ENCODE measurements at places on chromosomes 7 and 10.

DNA sequence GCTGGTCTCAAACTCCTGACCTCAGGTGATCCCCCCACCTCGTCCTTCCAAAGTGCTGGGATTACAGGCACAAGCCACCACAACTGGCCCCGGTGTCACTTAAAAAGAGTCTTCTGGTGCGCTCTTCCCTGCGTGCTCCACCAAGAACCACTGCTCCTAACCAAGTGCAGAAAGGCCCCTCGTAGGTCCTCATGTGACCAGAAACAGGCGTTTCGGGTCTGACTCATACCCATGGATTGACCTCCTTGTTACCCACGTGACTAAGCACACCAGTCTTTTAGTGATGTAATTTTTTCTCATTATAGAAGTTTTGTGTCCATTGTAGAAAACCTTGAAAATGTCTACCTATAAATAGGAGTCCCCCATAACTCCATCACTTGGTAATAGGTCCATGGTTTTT, 13.9 kb downstream of the FKBP6 start:
- DNase-seq, result no peak

DNA sequence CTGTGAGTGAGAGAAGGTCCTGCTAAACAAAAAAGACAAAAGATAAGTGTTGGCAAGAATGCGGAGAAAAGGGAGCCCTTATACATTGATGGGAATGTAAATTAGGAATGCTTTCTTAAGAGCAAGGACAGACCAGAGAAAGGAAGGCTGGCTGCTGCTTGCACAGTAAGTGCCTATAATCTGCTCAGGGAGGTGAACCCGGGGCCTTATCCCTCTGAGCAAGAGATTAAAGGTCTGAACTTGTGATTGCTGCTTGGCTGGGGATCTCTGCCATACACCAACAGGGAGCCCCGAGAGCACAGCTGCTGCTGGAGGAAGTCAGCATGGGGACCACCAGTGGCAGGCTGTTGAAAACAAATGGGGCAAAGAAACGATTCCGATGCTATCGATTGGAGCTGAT, 32.0 kb upstream of the CRTAC1 start:
- peak; percentile 38 for DNase-seq

DNA sequence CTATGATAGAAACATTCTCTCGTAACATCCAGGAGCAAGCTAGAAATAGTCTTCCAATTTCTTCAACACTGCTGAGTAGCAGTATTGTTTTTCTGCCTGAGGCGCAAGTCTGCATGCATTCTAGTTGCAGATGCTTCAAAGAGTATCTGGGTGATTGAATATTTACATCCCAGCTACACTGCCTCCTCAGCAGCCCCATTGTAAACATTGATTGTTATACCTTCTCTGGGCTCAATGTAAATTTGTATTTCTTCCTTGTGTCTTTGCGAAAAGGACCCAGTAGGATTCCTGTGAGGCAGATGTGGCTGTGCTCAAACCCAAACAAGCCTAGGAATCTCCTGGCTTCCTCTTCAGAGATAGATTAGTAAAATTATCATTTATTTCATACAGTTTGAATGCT, 320.7 kb downstream of the CDC14C start:
- no peak for DNase-seq

- DNase-seq, result no peak
These were observed 37.8 kb downstream of the GOLGA7B start for GRCh38 chr10:97887399-97887798.

DNA sequence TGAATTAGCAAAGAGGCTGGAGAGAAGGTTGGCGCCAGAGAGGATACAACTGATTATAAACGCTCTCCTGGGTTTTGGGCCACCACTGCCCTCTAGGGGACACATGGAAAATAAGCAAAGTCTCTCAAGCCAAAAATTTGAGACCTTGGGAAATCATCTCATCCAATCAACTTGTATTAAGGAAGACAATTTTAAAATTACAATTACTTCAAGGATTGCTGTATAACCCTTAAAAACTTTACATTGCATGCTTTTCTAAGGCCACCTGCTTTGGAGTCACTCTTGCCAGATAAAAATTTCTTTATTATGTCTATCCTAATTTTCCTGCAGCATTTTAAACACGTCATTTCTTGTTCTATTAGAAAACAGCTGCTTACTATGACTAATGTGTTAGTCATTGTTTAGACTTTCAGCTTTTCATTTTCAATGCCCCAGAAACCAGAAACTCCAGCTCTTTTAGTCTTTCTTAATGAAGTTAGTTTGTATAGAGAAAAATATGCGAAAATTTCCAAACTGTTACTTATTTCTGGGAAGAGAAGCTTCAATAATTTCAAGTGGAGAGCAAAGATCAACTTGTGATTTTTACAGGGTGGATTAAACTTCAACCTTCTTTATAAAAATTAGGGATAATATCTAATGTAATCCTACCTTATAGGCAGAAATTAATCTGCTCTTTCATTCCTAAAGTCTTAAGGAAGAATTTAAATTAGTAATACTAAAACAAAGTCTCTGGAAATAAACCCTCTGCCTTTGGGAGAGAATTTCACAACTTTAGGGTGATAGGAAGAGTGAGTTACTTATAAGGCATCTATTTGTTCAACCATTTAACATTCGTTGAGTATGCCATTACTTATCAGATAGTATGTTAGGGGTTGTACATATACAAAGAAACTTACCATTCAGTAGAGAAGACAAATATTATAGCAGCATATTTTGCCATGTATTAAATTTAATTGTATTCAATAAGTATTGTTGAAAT, 20.6 kb upstream of the RHOBTB1 start:
- DNase-seq, result peak; percentile 96

GRCh38 chr7:151431281-151431767, 8.6 kb downstream of the CRYGN start:
- no peak for DNase-seq

DNA sequence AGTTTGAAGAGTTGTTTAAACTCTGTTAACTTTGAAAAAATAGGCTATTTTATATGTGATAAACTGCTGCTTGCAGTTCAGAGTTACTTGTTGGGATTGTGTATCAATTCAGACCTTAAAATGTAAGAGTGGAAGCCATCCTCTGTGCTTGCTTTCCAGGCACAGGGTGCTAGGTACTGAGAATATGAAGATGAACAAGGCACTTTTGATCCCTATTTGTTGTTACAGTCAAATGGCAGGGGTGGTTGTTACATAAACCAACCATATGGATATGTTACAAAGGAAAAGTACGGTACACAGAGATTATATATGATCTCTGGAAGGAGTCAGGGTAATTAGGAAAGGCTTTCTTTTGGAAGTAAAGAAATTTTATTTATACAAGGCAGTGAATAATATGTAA, 63.8 kb downstream of the REEP3 start:
- no peak for DNase-seq

DNA sequence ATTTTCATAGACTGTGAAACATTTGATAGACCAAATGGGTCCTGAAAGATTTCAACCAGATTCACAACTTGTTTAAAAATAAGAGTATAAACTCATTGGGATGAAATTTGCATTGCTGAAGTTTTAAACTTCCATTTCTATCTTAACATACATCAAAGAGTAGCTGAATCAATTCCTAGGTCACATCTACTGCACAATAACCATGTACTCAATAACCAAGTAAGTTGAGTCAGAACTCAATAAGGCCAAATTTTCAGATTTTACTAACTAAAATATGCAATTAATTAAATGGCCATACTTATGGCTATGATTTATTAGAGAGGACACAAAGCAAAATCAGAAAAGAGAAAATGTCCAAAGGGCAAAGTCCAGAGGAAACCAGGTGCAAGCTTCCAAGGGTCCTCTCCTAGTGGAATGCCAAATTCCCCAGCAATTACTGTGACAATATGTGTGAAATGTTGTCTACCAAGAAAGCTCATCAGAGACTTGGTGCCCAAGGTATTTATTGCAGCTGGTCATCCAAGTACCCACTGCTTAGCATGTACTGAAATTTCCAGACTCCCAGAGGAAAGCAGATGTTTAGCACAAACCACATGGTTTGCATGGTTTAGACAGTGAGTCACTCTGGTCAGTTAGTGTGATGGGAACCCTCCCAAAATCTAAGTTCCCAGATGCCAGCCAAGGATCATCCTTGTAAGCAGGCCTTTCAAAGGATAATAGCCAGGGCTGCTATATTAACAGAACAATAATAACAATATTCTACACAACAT, 238.9 kb downstream of the IPMK start:
- DNase-seq, result no peak

DNA sequence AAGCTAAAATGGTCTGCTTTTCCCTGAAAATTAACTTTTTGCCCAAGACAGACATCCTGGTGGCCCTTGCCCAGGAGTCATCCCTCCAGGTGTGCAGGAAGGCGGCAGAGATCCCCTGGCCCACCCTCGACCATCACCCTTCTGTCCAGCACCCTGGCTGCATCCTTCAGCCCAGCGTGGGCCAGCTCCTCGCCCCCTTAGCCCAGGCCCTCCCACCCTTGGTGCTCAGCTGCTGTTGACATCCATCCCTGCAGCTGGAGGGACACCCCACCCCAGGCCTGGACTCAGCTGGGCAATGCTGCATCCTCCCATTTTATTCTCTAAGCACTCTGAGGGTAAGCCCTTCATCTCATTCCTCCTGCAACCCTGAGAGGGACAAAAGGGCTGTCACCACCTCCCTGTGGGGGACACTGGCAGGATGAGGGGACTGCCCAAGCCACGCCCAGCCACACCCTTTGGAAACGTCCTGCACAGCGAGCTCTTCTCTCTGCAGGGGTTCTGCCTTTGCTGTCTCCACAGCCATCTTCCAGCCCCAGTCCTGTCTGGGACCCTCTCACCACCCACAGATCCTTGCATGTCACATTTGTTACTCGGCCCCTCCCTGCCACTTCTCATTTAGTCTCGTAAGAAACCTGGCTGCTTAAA, 30.7 kb downstream of the EN2 start:
- DNase-seq, result no peak

- DNase-seq, result no peak
These were observed 8.9 kb downstream of the SEC31B start for GRCh38 chr10:100510533-100511308.

DNA sequence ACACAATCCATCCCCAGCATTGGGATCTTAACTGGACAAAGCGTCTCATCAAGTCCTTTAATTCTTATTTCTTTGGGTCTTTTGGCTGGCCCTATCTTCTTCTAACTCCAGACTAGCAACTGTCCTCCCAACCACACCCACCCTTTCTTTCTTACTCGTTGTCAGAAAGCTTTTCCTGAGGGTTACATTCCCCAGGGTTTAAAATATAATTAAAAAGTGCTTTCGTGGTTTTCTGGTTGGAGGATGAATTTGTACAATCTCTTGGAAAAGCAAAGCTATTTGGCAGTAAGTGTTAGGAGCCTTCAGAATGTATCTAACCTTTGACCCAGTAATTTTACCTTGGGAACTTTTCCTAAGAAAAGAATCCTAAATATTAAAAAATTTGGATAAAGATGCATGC, 10.4 kb upstream of the ITGB8 start:
- DNase-seq, result no peak

GRCh38 chr7:74405899-74406512, 47.7 kb upstream of the GTF2IRD1 start:
- DNase-seq, result no peak

DNA sequence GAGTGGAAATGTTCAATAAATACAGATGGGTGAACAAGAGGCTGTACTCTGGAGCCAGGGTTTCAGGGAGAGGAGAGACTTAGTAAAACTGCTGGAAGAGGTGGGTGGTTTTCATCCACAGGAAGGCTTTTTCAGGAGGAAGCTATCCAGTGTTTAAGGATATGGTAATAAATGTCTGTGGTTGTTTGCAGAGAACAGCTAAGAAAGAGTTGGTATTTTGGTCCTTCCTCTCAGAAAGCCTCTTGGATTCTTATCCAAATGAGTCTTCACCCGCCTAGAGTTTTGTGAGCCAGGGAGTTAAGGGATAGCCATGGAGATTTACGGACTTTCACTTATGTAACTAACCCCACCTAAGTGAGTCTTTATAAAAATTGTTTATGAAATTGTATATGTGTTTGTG, 95.7 kb downstream of the GNAI1 start:
- DNase-seq, result no peak

DNA sequence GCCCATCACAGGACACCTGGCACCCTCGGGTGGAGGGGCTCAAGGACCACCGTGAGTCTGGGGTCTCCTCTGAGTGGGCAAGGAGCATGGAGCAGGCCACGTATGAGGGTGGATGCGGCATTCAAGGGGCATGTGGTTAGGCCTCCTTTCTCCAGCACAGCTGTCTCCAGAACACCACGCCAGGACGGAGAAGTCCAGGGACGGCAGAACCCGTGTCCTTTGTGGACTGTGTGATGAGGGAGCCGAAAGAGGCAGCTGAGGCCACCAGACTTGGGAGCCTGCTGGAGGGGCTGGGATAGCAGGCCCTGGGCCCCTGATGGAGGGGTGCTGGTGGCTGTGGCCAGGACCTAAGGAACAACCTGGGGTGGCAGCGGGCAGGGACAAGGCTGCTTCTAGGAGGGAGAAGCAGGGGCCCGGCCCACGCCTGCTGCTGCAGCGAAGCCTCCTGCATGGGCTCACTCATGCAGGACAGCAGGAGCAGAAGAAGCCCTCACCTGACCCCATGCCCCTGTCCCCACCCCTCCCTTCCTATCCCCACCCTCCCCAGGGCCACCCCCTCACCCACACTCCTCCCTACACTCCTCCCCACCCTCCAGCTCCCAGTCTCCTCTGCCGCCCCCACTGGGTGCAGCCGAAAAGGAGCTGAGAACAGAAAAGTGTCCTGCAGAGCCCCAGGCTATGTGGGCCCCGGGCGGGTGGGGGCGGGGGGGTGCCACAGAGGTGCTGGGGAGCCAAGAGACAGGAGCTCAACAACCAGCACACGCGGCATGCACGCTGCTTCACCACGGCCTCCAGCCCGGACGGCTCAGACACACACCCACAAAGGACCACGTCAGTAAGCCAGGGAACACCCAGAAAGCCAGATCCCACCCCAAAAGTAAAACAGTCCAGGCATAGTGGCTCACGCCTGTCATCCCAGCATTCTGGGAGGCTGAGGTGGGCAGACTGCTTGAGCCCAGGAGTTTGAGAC, 29.7 kb downstream of the ZFAND2A start:
- no peak for DNase-seq

DNA sequence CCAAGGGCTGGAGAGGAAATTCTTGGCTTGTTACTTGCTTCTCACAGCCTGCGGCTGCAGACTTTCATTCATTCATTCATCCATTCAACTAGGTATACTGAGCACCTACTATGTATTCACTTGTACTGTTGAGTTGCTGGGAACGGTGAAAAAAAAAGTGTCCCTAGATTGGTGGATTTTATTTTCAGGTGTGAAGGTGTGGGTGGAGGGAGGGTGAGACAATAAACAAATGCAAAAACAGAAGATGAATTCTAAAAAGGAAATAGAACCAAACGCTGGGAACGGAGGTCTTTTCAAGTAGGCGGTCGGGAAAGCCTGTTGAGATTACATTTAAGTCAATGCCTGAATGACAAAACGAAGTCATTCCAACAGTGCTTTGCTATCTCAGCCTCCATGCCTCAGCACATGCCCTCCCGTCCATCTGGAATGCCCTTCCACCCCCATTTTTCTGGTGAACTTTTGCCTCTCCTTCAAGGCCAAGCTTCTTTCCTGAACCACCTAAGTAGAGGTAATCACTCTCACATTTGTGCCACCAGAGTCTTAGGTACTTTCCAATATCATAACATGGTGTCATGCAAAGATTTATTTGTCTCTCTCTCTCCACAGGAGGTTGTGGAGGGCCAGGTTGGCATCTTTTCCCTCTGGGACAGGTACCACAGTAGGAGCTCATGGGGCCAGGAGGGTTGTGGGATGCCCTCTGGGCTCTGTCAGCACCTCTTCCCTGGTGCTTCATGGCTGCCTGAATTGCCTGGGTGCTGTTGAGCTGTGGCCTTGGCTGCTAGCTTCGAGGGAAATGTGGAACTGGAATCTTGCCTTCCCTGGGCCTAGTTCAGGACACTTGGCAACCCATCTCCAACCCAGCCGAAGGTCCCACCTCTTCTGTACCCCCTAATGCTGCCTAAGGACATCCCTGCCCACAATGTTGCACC, 5.5 kb downstream of the NKX2-3 start:
- no peak for DNase-seq
